ENCODE measurements at places on chromosomes 3 and 15.
A peak's percentile ranks its signal among the peaks of the same experiment; 100 is the strongest.

GRCh38 chr3:14793858-14794234 is 24.9 kb upstream of the FGD5 start:
- no peak for DNase-seq

DNA sequence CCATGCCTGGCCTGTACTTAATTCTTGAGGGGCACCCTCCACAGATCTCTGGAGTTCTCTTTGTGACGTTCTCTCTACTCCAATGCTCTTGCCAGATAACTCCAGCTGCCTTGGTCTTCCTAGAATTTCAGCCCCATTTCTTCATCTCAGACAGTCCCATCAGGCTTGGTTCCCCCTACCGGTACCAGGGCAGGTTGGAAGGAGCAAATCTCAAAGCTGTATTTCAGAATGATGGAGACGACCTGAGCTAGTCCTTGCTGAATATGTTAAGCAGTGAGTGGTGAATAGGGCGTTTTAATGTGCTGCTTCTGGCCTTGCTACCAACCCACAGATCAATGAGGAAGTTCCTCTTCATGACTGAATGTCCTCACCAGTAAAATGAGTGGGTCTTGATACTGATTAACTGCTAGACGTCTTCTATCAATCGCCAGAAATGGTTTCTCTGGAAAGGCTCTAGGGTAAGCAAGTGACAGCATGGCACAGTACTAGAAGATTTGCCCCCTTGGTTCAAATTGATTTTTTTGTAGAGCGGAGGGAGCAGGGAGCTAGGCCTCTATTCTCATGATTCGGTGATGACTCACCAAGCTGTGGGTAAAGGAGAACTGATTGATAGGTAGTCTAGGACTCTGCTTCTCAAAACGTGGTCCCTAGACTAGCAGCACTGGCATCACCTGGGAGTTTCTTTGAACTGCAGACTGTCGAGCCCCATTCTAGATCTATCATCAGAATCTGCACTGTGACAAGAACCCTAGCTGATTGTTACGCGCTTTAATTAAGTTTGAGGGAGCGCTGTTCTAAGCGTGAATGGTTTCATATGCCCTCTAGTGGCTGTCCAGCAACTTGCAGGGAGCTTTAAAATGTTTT is 67.8 kb downstream of the UBP1 start:
- DNase-seq: no peak

DNA sequence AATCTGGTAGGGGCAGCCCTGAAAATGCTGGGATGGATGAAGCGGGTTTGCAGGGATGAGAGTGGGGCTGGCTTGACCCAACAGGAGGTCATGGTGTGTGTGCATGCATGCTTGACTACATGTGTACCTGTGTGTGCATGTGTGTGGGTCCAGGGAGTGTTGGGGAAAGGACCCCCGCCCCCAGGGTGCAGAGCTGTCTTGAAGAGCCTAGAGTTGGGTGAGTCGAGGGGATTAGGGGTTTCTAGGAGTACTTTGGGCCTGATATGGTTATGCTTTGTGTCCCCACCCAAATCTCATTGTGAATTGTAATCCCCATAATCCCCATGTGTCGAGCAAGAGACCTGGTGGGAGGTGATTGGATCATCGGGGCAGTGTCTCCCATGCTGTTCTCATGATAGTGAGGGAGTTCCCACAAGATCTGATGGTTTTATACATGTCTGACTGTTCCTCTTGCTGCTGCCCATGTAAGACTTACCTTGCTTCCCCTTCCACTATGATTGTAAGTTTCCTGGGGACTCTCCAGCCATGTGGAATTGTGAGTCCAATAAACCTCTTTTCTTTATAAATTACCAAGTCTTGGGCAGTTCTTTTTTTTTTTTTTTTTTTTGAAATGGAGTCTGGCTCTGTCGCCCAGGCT is 5.2 kb upstream of the LCTL start:
- DNase-seq: no peak

- no peak for DNase-seq
Measured at GRCh38 chr15:85048430-85048829, 66.8 kb downstream of the PDE8A start.

- no peak for DNase-seq
Measured at GRCh38 chr3:100402891-100403290, 1.6 kb downstream of the LNP1 start.

GRCh38 chr15:62988701-62989100 is 53.8 kb upstream of the TPM1 start:
- no peak for DNase-seq

DNA sequence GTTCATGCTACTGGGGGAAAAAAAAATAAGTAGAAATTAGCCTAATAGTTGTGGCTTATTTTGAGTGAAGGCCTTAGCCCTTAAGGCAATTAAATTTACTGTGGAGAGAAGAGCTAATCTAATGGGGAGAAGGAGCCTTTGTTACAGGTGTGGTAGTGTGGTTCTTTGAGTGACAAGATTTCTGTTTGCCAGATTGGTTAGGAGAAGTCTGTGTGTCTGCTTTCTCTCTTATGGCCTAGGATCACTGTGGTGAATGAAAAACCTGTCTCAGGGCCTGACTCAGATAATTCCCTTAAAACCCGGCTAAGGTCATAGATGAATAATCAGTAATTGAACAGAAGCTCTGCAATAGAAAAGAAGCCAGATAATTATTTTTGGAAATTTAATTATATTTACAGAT is 27.0 kb downstream of the OPA1 start:
- DNase-seq: no peak

GRCh38 chr3:112038863-112039262 is 4.3 kb downstream of the TMPRSS7 start:
- no peak for DNase-seq

DNA sequence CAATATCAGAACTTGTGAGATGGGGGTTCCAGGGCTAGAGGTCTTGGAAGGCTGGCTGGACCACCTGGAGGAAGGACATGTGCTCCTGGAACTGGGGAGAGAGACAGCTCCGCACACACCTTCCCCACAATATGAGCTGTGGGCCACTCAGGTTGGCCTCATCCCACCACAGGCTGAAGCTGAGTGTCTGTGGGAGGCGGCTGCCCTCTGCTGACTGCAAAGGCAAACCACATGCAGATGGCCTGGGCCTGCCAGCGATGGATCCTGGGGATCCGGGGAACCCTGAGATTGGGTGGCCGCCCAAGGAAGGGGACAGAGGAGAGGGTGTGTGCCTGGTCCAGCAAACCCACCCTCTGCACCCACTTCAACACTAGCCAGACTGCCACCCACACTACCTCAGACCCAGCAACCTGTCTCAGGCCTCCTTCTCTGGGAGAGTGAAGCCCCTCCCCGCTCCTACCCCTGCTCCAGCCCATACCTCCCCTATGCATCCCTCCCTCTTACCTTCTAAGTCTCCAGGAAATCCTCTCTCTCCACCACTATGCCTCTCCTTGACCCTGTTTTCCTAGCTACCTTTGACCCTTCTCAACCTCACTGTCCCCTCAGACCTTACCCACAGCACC is 44.8 kb downstream of the CYP11A1 start:
- no peak for DNase-seq

GRCh38 chr3:151395806-151396205 is 11.3 kb upstream of the P2RY12 start:
- DNase-seq: no peak

DNA sequence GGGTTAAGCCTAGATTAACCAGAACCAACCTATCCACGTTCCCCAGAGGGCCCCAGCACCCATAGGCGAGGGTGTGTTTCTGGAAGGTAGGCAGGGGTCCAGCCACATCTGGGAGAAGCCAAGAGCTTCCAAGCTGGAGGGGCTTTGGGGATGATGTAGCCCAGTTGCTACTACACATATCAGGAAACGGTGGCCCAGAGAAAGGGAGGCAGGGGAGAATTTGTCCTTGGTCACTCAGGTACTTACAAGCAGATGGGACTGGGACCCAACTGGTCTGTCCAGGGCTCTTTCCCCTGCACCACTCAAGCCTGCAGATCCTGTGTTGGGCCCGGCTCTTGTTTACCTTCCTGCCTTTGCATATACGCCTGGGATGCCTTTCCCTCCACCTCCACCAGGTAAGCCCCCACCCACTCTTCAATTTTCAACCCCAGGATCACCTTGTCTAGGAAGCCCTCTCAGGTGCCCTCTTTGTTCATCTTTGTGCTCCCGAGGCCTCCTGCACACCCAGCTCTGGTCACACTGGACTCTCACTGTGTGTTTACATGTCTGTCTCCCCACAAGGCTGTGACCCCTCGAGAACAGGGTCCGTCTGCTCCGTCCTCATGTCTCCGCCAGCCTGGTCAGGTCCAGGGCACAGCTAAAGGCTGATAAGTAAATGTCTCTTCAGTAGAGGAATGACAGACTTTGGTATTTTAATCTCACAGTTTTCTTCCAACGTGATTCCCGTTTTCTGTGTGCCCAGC is 204.4 kb upstream of the LINGO1 start:
- no peak for DNase-seq

- DNase-seq: no peak
Measured at GRCh38 chr3:151684094-151684493, 49.6 kb upstream of the AADACL2 start.

DNA sequence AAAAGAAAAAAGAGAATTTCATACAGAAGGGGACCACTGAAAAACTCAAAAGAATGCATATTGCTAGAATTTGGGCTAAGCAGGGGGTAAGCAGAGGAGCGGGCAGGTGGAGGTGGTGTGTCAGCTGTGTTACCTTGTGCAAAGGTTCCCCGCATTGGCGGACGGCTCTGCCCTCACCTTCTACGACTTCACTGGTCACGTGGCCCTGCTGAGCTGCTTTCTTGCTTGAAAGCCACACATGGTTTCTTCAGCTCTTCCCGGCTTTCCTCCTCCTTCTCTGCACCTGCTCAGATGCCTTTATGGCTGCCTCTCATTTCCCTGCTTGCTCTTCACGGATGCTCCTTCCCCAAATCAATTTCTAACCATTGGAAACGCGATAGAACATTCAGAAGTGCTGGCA is 30.5 kb downstream of the FAH start:
- no peak for DNase-seq

- DNase-seq: no peak
Measured at GRCh38 chr3:5799398-5799797, 611.9 kb downstream of the EDEM1 start.

DNA sequence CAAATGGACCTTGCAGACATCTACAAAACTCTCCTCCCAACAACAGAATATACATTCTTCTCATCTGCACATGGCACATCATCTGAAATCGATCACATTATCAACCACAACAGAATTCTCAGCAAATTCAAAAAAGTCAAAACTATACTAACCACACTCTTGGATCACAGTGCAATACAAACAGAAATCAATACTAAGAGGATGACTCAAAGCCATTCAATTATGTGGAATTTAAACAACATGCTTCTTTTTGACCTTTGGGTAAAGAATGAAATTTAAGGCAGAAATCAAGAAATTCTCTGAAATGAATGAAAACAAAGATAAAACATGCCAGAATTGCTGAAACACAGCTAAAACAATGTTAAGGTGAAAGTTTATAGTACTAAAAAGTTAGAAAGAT is 358.1 kb downstream of the NSUN3 start:
- no peak for DNase-seq

GRCh38 chr15:72737061-72737460 is 46.5 kb downstream of the ADPGK start:
- DNase-seq: no peak

- DNase-seq: no peak
Measured at GRCh38 chr3:125146626-125147490, 65.7 kb downstream of the SLC12A8 start.

GRCh38 chr3:30934208-30934550 is 39.7 kb upstream of the GADL1 start:
- peak; percentile 47 for DNase-seq

DNA sequence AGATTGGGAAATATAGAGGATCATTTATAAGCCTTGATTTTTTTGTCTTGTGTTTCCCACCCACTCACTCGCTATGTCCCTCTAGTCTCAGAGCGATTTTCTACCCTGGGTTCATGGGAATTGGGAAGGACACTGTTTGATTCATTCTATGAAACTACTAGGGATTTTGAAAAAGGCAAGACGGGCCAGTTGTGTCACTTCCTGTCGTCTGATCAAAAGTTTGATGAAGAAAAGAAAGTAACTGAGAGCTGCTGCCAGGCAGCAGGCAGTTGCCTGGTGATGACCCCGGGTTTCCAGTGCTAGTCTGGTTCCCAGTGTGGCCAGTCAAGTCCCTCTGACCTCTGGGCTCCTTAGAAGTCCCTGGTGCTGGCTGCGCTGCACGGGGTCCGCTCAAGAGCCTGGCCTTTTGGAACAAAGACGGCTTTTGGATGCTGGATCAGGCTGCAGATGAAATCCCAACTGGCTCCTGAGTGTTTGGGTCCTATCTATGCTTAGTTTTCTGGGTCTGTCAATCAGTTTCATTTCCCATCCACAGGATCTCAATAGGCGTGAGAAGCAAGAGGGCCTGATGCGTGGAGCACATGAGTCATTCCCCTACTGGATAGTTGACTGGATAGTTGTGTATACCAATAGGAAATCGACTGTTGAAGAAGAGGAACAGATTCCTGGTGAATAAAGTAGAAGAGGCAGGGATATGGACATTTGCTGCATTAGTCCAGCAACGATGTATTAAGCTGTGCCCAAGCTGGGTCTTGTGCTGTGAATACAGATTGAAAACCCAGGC is 89.7 kb downstream of the EEFSEC start:
- no peak for DNase-seq

- peak; percentile 100 for DNase-seq
Measured at GRCh38 chr3:188979248-188979647, 192.5 kb upstream of the TPRG1 start.

- DNase-seq: no peak
Measured at GRCh38 chr15:68230157-68231100, 901 bp upstream of the CLN6 start.

GRCh38 chr15:34782901-34783300 is 12.4 kb downstream of the ACTC1 start:
- DNase-seq: no peak

GRCh38 chr15:50653156-50653743 is 33.3 kb downstream of the TRPM7 start:
- DNase-seq: no peak

- no peak for DNase-seq
Measured at GRCh38 chr3:18810306-18810661, 338.0 kb upstream of the KCNH8 start.

GRCh38 chr3:30193625-30194044 is 412.8 kb upstream of the TGFBR2 start:
- DNase-seq: no peak

DNA sequence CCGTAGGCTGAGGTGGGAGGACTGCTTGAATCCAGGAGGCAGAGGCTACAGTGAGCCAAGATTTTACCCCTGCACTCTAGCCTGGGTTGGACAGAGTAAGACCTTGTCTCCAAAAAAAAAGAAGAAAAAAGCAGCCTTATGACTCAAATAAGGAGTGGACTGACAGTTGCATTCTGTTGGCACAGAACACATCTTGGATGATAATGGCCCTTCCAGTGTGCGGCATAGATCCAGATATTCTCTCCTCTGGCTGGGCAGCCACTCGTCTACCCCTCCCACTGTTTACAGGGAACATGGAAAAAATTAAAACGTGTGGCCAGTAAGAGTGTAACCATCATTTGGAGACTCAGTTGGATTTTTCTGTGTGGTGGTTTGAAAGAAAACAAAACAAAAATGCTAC is 118.6 kb upstream of the RNF7 start:
- DNase-seq: no peak

DNA sequence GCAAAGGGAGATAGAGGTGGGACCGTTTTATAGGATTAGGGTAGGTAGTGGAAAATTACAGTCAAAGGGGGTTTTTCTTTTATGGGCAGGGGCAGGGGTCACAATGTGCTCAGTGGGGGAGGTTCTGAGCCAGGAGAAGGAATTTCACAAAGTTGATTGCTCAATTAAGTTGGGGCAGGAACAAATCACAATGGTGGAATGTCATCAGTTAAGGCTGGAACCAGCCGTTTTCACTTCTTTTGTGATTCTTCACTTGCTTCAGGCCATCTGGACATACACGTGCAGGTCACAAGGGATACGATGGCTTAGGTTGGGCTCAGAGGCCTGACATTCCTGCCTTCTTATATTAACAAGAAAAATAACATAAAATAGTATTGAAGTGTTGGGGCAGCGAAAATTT is 453.8 kb downstream of the VGLL3 start:
- no peak for DNase-seq
